ENCODE measurements at places on chromosomes 1 and 21. TPM values are rescaled to one million over a fixed set of nuclear protein-coding genes. Genes with fewer than 3 reads are reported as not detected.

Gene AVPR1B
- not detected for total RNA-seq

Gene USP1
- total RNA-seq: 20.0 TPM

Gene PLA2G2A
- 10.9 TPM for total RNA-seq

Gene S100A4
- 36.0 TPM for total RNA-seq

Measured in esophagus mucosa (tissue), 1 donor.